Neural progenitor cell (in vitro differentiated cells): ENCODE measurements at places on chromosomes 5 and 9. TPM values are rescaled to one million over a fixed set of nuclear protein-coding genes. Genes with fewer than 3 reads are reported as not detected.

The SHISAL2B gene
- 10.4 and 17.8 TPM in 2 replicates for total RNA-seq

The OTP gene
- total RNA-seq = not detected in 2 replicates

The KIF20A gene
- 128 and 158 TPM in 2 replicates for total RNA-seq

The EMB gene
- total RNA-seq = 28.0 and 40.6 TPM in 2 replicates

The NOXA1 gene
- total RNA-seq = 0.39 and 0.65 TPM in 2 replicates

The GDF9 gene
- 0.46 and 0.82 TPM in 2 replicates for total RNA-seq

The TPM2 gene
- 174 and 241 TPM in 2 replicates for total RNA-seq

The CDHR2 gene
- not detected in 2 replicates for total RNA-seq

The DYNC2I2 gene
- 45.9 and 141 TPM in 2 replicates for total RNA-seq

The PAPPA gene
- 0.15 and 0.65 TPM in 2 replicates for total RNA-seq

The GPX3 gene
- 17.9 and 22.4 TPM in 2 replicates for total RNA-seq

- H3K36me3 ChIP-seq = no peaks in the 10 kb centered on the region
- peaks cover 20% of the 10 kb centered on the region for H3K4me1 ChIP-seq
- H3K4me3 ChIP-seq = no peak overlapping the region
- H3K27ac ChIP-seq = no peak overlapping the region
- peak; percentile 82 for DNase-seq
These were observed 43.1 kb downstream of the BOD1 start for GRCh38 chr5:173573126-173573960.

- DNase-seq = no peak
- H3K27me3 ChIP-seq = peaks cover 20% of the 10 kb centered on the region
- H3K4me1 ChIP-seq = peaks cover 15% of the 10 kb centered on the region
These were observed 16.8 kb downstream of the PIP5K1B start for GRCh38 chr9:68721666-68722330.

- H3K4me3 ChIP-seq = no peak overlapping the region
- H3K27me3 ChIP-seq = no peaks in the 10 kb centered on the region
- H3K27ac ChIP-seq = no peak overlapping the region
- H3K36me3 ChIP-seq = peaks cover 3% of the 10 kb centered on the region
These were observed 142.1 kb downstream of the AGTPBP1 start for GRCh38 chr9:85599540-85600105.

DNA sequence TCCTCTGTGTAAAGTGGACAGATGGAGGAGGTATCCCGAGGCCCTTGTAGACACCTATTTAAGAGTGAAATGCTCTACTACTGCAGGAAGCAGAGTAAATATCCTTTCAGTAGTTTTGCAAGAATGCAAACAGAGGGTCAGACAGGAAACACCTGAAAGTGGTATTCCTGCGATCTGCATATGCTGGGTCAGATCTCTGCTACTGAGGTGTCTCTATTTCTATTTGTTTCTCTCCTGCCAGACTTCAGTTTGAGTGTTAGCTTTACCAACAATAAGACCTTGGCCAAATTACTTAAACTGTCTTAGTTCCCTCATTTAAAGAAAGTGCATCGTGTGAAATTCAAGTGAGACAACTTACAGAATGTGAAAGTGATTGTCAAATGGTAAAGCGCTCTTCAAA lies 47.6 kb downstream of the JAKMIP2 start:
- H3K4me3 ChIP-seq = no peak overlapping the region
- no peak for DNase-seq
- no peaks in the 10 kb centered on the region for H3K36me3 ChIP-seq
- H3K27me3 ChIP-seq = no peaks in the 10 kb centered on the region
- peaks cover 17% of the 10 kb centered on the region for H3K4me1 ChIP-seq
- no peak overlapping the region for H3K27ac ChIP-seq

- no peaks in the 10 kb centered on the region for H3K4me1 ChIP-seq
- DNase-seq = no peak
- no peak overlapping the region for H3K4me3 ChIP-seq
- H3K27ac ChIP-seq = no peak overlapping the region
- no peaks in the 10 kb centered on the region for H3K36me3 ChIP-seq
These were observed 475.7 kb downstream of the ENC1 start for GRCh38 chr5:74164725-74165235.

DNA sequence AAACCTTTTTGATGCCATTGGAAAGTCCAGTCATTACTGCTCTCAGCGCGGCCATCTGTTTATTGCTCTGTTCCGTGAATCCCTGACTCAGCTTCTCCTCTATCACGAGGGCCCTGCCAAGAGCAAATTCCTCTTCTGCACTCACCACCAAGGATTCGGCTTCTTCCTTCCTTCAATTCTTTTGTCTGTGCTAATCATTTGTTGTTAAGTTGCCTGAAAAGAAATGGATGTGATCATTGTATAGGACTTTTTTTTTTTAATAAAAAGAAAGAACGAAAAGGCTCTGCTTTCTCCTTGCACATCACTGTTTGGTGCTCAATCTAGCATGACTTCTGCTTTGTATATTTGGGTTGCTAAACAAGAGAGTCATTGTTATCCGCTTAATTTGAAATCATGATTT lies 128.7 kb upstream of the PIK3R1 start:
- peaks cover 5% of the 10 kb centered on the region for H3K4me1 ChIP-seq
- no peak for DNase-seq
- no peaks in the 10 kb centered on the region for H3K36me3 ChIP-seq
- H3K4me3 ChIP-seq = no peak overlapping the region
- no peaks in the 10 kb centered on the region for H3K27me3 ChIP-seq
- no peak overlapping the region for H3K27ac ChIP-seq

GRCh38 chr5:140671472-140672125 lies 1.8 kb downstream of the DND1 start:
- no peaks in the 10 kb centered on the region for H3K27me3 ChIP-seq
- no peaks in the 10 kb centered on the region for H3K4me1 ChIP-seq
- DNase-seq = no peak
- H3K4me3 ChIP-seq = no peak overlapping the region
- no peak overlapping the region for H3K27ac ChIP-seq

GRCh38 chr5:460273-460625 lies 17.3 kb downstream of the EXOC3 start:
- no peak for DNase-seq
- H3K27ac ChIP-seq = no peak overlapping the region
- no peaks in the 10 kb centered on the region for H3K27me3 ChIP-seq
- no peak overlapping the region for H3K4me3 ChIP-seq
- H3K4me1 ChIP-seq = no peaks in the 10 kb centered on the region

GRCh38 chr9:90014421-90014820 lies 409.6 kb downstream of the GADD45G start:
- H3K27me3 ChIP-seq = no peaks in the 10 kb centered on the region
- H3K4me3 ChIP-seq = no peak overlapping the region
- H3K4me1 ChIP-seq = no peaks in the 10 kb centered on the region
- H3K36me3 ChIP-seq = no peaks in the 10 kb centered on the region
- H3K27ac ChIP-seq = no peak overlapping the region
- no peak for DNase-seq

DNA sequence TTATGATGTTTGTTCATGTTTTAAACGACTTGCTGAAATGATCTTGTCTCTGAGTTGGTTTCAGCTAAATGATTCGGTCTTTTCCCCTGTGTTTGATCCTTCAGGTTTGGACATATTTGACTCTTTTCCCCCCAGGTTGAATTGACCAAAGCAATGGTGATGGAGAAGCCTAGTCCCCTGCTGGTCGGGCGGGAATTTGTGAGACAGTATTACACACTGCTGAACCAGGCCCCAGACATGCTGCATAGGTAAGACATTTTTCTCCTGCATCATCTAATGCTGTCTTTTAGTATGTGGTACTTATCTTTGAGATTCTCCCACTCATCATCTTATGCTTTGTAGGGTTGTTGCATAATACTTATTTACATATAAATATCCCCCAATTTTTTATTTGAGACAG lies 14.7 kb downstream of the G3BP1 start:
- no peak overlapping the region for H3K27ac ChIP-seq
- no peak for DNase-seq
- H3K27me3 ChIP-seq = no peaks in the 10 kb centered on the region
- no peaks in the 10 kb centered on the region for H3K4me1 ChIP-seq

- DNase-seq = peak; percentile 71
- peaks cover 24% of the 10 kb centered on the region for H3K4me1 ChIP-seq
- no peaks in the 10 kb centered on the region for H3K36me3 ChIP-seq
- H3K27me3 ChIP-seq = no peaks in the 10 kb centered on the region
- no peak overlapping the region for H3K27ac ChIP-seq
These were observed 233.3 kb upstream of the GRAMD2B start for GRCh38 chr5:126189862-126190261.

GRCh38 chr5:151707567-151707966 lies 20.9 kb upstream of the SPARC start:
- no peak overlapping the region for H3K27ac ChIP-seq
- no peaks in the 10 kb centered on the region for H3K36me3 ChIP-seq
- no peaks in the 10 kb centered on the region for H3K27me3 ChIP-seq
- DNase-seq = peak; percentile 50

- no peak for DNase-seq
- H3K27me3 ChIP-seq = no peaks in the 10 kb centered on the region
- no peak overlapping the region for H3K4me3 ChIP-seq
- H3K4me1 ChIP-seq = no peaks in the 10 kb centered on the region
- no peaks in the 10 kb centered on the region for H3K36me3 ChIP-seq
- no peak overlapping the region for H3K27ac ChIP-seq
These were observed 36.8 kb downstream of the SLC44A1 start for GRCh38 chr9:105281272-105281671.

DNA sequence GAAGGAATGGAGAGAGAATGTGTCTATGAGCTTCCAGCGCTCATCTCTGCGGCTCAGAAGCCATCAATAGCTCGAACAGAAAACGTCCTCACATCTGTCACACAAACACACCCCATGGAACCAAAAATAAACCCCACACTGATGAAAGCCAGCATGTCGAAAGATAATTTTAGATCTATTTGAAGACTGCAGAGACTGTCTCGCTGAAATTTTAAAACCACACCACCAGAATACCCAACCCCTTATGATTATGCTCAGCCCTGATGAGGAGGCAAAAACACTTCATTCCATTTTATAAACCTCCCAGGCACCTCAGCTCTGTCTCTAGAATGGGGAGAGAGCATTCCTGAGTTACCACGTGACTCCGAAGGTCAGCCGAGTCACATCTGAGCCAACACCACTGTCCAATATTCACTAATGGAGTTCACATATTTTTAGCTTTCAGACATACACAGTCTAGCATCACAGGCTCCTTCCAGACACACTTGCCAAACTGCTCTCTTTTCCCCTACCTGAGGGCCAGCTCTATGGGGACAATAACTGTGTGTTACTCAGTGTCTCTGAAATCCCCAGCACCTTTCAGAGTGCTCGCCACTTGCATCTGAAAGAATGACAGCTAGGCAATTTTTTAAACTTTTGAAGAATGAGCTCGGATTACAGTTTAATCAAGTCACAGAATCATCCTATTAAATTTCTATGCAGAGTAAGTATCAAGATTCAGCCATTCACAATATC lies 63.2 kb downstream of the SERINC5 start:
- H3K4me3 ChIP-seq = peak overlapping the region; percentile 8
- peak overlapping the region; percentile 60 for H3K27ac ChIP-seq
- no peaks in the 10 kb centered on the region for H3K27me3 ChIP-seq
- H3K36me3 ChIP-seq = no peaks in the 10 kb centered on the region
- DNase-seq = peak; percentile 39

DNA sequence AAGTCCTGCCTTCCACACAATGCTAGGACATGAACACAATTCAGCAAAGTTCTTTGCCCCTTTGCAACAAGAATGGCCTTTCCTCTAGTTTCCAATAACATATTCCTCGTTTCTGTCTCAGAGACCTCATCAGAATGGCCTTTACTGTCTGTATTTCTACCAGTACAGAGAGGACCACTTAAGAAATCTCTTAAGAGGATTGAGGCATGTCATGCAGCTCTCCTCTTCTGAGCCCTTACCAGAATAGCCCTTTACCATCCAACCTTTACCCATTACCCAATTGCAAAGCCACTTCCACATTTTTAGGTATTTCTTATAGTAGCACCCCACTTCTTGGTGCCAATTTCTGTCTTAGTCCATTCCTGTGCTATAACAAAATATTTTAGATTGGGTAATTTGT lies 20.3 kb downstream of the TNPO1 start:
- no peaks in the 10 kb centered on the region for H3K36me3 ChIP-seq
- no peak for DNase-seq
- H3K4me3 ChIP-seq = no peak overlapping the region
- H3K27ac ChIP-seq = no peak overlapping the region

GRCh38 chr5:56294354-56294753 lies 61.2 kb upstream of the ANKRD55 start:
- H3K36me3 ChIP-seq = no peaks in the 10 kb centered on the region

- no peak for DNase-seq
- no peak overlapping the region for H3K4me3 ChIP-seq
- no peaks in the 10 kb centered on the region for H3K36me3 ChIP-seq
- H3K27ac ChIP-seq = no peak overlapping the region
- H3K4me1 ChIP-seq = peaks cover 7% of the 10 kb centered on the region
These were observed 41.8 kb upstream of the KCNMB1 start for GRCh38 chr5:170430866-170431437.

GRCh38 chr5:144036476-144036875 lies 134.0 kb downstream of the YIPF5 start:
- H3K27ac ChIP-seq = no peak overlapping the region
- DNase-seq = no peak
- no peaks in the 10 kb centered on the region for H3K27me3 ChIP-seq
- no peaks in the 10 kb centered on the region for H3K36me3 ChIP-seq
- no peak overlapping the region for H3K4me3 ChIP-seq
- no peaks in the 10 kb centered on the region for H3K4me1 ChIP-seq

GRCh38 chr9:38622288-38622674 lies 1.9 kb upstream of the ANKRD18A start:
- peak overlapping the region; percentile 77 for H3K4me3 ChIP-seq
- H3K27me3 ChIP-seq = peaks cover 50% of the 10 kb centered on the region
- H3K36me3 ChIP-seq = peaks cover 9% of the 10 kb centered on the region
- H3K27ac ChIP-seq = no peak overlapping the region
- peak; percentile 57 for DNase-seq
- peaks cover 12% of the 10 kb centered on the region for H3K4me1 ChIP-seq

GRCh38 chr9:106632621-106633020 lies 230.3 kb upstream of the ZNF462 start:
- no peak overlapping the region for H3K27ac ChIP-seq
- no peaks in the 10 kb centered on the region for H3K36me3 ChIP-seq
- DNase-seq = no peak
- H3K27me3 ChIP-seq = no peaks in the 10 kb centered on the region
- H3K4me3 ChIP-seq = no peak overlapping the region

- DNase-seq = no peak
- no peaks in the 10 kb centered on the region for H3K27me3 ChIP-seq
- H3K36me3 ChIP-seq = no peaks in the 10 kb centered on the region
- no peak overlapping the region for H3K4me3 ChIP-seq
These were observed 12.0 kb downstream of the ABLIM3 start for GRCh38 chr5:149153193-149153750.

GRCh38 chr9:125525921-125526631 lies 180.9 kb downstream of the MAPKAP1 start:
- no peak for DNase-seq
- no peaks in the 10 kb centered on the region for H3K36me3 ChIP-seq
- peaks cover 30% of the 10 kb centered on the region for H3K4me1 ChIP-seq
- H3K4me3 ChIP-seq = no peak overlapping the region

DNA sequence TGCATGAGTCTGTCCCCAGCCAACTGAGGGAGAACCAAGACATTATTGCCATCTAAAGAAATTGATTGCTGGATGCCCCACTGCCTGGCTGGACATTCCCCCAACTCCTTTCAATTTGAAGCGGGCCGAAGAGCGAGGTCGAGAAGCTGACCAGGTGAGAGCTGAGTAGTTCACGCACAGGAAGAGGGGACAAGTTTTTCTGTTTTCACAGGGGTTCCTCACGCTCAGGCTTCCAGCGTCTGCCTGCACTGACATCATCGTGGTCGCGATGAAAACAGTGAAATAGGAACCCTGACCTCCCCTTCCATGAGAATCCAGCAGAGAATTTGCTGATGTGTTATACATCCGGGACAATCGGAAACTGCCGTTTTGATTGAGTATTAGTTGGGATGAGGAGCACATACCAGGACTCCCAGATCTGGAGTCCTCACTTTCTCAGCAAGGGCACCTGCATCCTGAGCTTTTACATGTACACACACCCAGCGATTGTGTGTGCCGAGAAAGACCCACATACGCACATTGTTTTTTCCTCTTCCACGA lies 3.1 kb upstream of the DMRT3 start:
- H3K4me3 ChIP-seq = peak overlapping the region; percentile 55
- no peak overlapping the region for H3K27ac ChIP-seq
- H3K36me3 ChIP-seq = no peaks in the 10 kb centered on the region
- peaks cover 68% of the 10 kb centered on the region for H3K4me1 ChIP-seq
- H3K27me3 ChIP-seq = peaks cover 98% of the 10 kb centered on the region
- DNase-seq = peak; percentile 37
